ENCODE measurements at places on chromosomes 7 and 10. TPM values are rescaled to one million over a fixed set of nuclear protein-coding genes. Genes with fewer than 3 reads are reported as not detected.

Gene C10orf62
- not detected for total RNA-seq

Gene BTBD16
- not detected for total RNA-seq

Gene METTL27
- 6.2 TPM for total RNA-seq

Gene SLC26A5
- total RNA-seq = 1.3 TPM

DNA sequence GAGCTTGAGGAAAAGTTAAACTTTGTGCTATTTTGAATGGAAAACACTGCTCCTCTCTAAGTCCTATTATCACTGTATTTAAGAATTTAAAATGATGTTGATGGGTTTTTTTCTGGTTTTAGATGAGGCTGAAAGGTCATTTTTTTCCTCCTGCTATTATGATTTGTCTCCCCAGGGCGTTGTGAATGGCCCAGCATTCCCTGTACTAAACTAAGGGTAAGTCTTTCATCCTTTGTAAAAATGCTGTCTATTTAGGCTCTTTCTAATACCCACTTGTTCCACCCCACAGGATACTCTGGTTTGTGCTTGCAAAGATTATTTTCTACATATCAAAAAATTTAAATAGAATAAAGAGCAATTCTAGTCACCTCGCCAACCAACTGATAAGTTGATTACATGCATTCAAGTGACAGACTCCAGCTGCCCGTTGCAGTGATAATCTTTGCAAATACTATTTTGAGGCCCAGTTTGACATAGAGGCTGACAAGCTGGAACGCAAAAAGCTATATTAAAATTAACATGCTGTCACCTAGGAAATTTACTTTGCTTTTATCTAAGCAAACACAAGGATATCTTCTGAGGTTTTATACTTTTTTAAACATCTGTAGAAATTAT, 222.3 kb upstream of the TMEM229A start:
- DNase-seq = no peak

DNA sequence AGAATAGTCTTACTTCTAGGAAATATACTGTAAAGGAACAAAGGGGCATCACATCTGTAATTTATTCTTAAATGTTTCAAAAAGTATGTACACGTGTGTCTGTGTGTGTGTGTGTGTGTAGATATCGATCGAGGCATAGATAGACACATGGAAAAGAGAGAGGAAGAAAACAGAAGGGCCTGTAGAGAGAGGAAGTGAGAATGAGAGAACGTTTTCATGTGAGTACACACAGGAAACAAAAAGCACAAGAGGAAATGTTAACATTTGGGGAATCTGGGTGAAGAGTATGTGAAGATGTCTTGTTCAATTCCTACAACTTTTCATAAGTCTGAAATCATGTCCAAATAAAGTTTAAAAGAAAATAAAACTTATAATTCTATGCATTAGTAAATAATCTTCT, 286.5 kb upstream of the SORCS1 start:
- DNase-seq = no peak

DNA sequence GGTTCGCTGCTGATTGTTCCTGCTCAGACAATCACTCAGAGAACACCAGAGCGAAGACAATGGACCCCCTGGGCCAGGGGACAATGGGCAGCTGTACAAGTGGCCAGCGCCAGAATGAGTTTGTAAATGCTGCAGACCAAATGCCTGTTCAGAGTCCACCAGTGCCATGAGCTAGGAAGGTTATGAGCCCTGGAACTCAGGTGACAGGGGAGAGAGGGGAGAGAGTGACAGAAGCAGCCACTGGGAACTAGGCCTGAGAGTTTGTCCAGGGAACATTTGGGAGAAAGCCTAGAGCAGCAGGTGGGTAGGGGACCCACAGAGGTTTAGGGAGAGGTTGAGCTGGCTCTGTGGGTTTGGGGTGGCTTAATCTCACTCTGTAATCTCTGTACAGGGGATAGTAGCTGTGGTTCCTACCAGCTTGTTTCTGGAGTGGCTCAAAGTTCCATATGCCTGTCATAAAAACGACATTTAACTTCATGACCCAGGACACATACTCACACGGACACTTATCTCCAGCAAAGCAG, 60.4 kb downstream of the C10orf105 start:
- no peak for DNase-seq

DNA sequence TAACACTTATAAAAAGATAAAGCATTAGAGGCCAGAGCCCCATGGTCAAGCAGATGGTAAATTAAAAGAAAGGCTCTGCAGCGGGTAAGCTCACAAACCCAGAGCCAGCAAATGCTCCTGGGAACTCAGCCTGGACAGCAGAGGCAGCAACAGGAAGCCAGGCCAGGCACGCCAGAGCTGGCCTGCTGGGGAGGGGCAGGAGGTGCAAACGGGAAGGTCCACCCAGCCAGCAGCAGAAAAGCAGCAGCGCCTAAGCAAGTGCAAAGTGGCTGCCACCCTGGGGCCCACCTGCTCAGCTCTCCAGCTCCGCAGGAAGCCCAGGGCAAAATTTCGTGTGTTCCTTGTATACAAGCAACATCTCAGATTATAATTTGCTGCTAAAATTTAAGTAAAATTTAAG, 82.7 kb upstream of the GPR22 start:
- no peak for DNase-seq

- no peak for DNase-seq
Observed at GRCh38 chr10:35876248-35876647, 234.2 kb upstream of the FZD8 start.

- no peak for DNase-seq
Observed at GRCh38 chr7:37344886-37345579, 103.6 kb downstream of the ELMO1 start.

DNA sequence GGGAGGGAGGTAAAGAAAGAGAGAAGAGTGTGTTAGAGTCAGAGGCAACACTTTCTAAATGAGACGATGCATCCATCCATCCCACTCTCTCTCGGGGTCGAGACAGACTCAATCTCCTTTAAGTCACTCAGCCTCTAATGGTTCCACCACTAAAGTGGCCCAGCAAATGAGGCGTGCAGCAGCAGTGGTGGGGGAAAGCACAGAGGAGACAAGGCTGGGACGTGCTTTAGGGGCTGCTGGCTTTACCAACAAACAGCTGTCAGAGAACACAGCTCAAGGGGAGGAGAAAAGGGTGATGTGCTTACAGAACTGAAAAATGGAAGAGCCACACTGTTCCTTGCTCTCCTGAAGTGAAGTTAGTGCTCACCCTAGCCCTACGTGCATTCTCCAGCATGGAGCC, 4.5 kb upstream of the SEC31B start:
- no peak for DNase-seq
